ENCODE measurements at places on chromosomes 16 and 17.

DNA sequence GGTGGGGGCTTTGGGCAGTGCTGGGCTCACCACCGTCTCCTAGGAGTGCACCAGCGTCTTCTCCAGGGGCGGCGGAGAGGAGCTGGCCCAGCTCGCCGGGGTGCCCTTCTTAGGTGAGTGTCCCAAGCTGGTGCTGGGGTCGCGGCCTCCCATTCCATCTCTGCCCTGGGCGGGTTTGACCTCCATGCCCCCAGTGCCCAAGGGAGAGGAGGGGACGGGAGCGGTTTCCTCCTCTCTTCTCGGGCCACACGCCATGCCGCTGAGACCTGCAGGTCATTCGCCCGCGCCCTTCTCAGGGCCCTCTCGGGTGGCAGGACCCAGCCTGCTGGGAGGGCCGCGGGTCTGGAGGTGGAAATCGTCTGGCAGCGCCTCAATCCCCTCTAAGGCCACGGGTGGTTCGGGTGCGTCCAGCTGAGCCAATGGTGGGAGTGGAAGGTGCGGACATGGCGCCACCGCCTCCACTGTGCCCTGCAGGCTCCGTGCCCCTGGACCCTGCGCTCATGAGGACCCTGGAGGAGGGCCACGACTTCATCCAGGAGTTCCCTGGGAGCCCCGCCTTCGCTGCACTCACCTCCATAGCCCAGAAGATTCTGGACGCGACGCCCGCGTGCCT is 5.3 kb downstream of the IGFALS start:
- no peak for DNase-seq

DNA sequence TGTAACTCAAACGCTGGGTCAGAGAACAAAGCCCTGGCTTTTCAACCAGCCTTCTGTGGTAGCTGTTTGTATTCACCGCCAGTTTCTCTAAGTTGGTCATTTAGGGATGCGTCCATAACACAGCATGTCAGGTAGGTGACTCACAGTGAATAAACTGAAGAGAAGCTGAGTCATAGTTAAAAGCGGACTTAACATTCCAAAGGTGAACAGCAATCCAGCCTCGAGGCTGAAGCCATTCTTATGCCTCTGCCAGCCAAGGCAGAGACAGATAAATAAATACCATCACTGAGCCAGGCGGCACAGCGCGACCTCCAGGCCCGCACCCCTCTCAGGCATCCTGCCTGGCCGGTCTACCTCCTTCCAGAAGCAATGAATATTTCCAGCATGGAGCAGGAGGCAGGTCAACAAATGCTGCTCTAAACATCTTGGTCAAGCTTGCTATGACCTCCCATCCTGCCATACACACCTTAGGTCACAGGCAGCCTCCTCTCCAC is 12.4 kb upstream of the CACNG4 start:
- no peak for DNase-seq

- no peak for DNase-seq
Observed at GRCh38 chr16:81210807-81211206, 27.7 kb upstream of the BCO1 start.

DNA sequence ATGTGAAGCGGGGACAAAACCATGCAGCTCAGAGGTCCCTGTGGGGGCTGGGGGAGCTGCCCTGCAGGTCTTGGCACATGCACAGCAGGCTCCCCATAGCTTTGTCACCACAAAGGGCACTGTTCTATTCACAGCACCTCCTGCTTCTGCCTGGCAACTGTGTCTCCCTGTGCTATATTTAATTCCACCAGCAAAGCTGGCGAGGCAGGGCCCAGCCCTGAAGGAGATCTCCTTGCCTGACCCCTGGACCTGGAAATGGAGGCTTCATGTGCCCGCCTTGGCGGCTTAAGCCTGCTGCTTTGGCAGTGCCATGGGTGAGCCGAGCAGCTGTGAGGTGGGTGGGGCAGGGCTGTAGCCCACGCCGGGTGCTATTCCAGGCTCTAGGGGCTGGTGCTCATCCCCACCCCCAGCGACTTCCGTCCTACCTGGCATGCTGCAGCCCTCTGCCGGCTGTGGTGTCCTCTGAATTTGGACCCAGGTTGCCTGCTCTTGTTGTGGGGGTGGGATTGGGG is 6.8 kb downstream of the LDHD start:
- peak; percentile 28 for DNase-seq

GRCh38 chr17:41731836-41732235 is 2.6 kb downstream of the HAP1 start:
- DNase-seq, result no peak

- no peak for DNase-seq
Observed at GRCh38 chr17:35973333-35974260, 7.7 kb downstream of the CCL16 start.

DNA sequence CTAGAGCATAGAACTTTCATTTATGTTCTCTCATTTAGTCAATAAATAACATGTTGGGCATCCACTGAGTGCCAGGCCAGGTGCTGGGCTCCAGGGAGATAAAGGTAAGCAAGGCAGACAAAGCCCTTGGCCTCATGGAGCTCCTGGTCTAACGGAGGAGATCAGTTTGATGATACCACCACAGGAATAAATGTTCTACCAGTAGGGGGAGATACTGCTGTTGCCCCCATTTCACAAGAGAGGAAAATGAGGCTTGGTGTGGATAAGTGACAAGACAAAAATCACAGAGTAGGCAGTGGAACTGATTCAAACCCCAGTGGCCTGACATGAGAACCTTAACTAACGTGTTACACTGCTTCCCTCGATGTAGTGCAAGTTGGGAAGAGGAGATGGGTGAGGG is 80.4 kb upstream of the ERCC4 start:
- no peak for DNase-seq

- DNase-seq, result no peak
Observed at GRCh38 chr17:63458478-63458877, 12.4 kb upstream of the CYB561 start.

GRCh38 chr16:53768167-53768566 is 64.2 kb downstream of the FTO start:
- no peak for DNase-seq

GRCh38 chr17:80868022-80868609 is 123.5 kb upstream of the CHMP6 start:
- no peak for DNase-seq

DNA sequence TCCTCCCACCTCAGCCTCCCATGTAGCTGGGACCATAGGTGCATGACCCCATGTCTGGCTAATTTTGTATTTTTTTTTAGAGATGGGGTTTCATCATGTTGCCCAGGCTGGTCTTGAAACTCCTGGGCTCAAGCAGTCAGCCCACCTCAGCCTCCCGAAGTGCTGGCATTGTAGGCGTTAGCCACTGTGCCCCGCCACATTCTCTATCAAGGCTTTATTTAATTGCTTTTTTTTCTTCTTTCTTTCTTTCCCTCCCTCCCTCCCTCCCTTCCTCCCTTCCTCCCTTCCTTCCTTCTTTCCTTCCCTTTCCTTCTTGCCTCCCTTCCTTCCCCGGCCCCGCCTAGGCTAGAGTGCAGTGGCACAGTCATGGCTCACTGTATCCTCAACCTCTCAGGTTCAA is 23.7 kb downstream of the RSPRY1 start:
- DNase-seq, result no peak

DNA sequence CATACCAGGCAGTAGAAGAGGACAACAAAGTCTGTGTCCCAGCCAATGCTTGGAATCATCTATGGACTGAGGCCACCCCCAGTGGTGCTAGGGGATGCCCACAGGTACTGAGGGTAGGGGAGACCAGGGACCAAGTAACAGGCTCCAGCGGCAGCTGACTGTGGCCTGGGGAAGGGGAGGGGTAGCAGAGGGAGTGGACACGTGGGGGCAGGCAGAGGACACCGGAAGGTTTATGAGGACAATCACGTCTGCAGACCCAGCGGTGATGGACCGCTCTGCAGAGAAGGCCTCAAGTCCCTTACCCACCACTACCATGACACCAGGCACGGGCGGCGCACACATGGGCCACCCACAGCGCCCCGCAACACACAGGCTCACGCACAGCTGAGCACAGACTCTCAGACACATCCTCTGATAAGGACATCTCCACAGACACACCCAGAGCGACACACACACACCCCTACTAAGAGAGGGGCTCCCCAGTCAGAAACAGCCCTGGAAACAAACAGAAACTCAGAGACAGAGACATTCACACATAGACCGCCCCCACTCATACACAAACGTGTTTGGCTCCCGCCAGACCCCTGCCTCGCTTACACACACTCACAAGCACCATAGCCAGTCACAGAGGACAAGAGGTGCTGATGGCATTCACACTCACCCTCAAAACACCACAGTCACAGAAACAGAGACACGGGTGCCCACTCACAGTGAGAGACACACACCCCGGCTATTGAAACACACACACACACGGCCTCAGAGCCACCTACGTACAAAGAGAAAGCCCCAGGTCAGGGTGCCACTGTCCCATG is 35.8 kb downstream of the SRCIN1 start:
- DNase-seq, result no peak

- peak; percentile 52 for DNase-seq
Observed at GRCh38 chr17:76585649-76586593, at the start of gene ST6GALNAC2. Gene ST6GALNAC2 (minus strand): TSS chr17:76585860. CDS start chr17:76585808, 52 bp downstream.

- no peak for DNase-seq
Observed at GRCh38 chr17:44556166-44556831, 985 bp upstream of the FZD2 start.

GRCh38 chr17:75521951-75522727 is 3.4 kb upstream of the LLGL2 start:
- no peak for DNase-seq

- DNase-seq, result no peak
Observed at GRCh38 chr16:86477642-86478041, 32.7 kb upstream of the FOXF1 start.

GRCh38 chr17:73697872-73698271 is 53.6 kb upstream of the SDK2 start:
- DNase-seq, result no peak

DNA sequence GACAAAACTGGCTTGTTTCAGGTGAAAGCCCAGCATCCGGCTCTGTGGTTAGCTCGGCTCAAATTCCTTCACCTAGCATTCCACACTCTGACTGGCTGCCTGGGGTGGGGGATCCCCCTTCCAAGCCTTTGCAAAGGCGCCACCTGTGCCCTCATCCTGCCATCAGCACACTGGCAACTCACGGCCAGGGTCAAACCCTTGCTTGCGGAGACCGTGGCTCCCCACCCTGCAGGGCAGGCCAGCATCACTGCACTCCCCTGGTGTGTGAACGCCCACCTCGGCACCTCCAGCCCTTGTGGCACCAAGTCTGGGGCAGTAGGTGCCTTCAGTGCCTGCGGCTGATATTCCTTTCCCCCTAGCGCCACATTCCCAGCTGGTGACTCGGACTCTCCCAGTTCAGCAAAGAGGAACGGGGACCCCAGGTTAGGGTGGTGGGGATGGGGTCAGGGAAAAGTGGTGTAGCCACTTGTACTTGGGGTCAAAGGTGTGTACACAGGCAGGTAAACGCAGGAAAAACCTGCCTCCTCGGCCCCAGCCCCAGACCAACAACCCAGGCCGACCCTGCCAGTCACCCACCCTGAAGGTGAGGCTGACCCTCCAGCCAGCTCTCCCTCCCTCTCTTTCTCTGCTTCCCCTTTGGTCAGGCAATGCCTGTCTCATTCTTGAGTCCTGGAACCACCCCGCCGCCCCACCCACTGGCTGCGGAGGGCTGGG is 1.1 kb downstream of the FLII start:
- peak; percentile 58 for DNase-seq

GRCh38 chr17:82486231-82487094 is 27.9 kb downstream of the NARF start:
- no peak for DNase-seq

DNA sequence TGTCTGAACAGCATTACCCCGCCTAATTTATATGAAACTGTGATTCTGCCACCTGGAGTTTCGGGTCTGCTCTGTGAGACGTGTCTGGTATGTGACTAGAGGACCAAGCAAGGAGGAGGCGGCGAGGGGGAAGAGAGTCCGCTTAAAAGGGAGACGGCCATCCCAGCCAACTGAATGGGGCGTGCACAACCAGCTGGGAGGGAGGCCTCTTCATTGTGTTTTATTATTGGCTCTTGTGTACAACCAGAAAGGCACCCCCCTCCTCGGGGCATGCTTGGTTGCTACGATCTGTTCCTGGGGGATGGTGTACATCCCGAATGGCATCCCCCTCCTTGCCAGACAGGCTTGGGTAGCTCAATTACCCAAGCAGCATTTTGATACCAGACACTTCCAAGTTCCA is 384.5 kb upstream of the SALL1 start:
- DNase-seq, result no peak

DNA sequence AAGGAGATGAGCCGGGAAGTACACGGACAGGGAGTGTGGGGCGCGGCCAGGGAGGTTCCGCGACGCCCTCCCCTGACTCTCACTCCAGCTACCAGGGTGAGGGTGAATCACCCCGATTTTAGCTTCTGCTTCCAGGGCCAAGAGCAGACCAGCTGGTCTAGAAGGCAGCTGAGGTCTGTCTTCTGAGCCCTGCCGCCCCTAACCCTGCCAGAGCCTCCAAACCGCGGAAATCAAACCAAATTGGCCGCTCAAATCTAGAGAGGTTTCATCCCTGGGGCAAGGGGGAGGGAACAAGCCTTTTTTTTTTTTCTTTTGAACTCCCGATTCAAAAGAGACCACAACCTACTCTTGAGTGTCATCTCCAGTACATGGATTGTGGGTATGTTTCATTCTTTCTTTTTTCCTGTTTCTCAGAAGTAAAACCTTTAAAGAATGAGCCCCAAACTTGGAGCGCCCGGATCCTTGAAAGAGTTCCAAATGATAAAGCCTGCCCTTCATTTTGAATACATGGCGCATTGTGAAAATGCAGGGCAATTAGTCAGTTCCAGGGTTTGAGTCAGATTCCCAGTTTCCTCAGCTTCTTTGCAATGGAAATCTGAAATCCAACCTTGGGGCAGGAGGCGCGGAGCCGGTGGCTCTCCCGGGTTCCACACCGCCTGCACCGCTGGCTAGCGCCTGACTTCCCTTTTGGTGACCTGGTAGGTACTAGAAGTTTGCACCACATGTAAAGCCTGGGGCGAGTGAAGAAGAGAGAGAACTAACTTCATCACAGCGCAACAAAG is 16.5 kb upstream of the ZFHX3 start:
- no peak for DNase-seq

DNA sequence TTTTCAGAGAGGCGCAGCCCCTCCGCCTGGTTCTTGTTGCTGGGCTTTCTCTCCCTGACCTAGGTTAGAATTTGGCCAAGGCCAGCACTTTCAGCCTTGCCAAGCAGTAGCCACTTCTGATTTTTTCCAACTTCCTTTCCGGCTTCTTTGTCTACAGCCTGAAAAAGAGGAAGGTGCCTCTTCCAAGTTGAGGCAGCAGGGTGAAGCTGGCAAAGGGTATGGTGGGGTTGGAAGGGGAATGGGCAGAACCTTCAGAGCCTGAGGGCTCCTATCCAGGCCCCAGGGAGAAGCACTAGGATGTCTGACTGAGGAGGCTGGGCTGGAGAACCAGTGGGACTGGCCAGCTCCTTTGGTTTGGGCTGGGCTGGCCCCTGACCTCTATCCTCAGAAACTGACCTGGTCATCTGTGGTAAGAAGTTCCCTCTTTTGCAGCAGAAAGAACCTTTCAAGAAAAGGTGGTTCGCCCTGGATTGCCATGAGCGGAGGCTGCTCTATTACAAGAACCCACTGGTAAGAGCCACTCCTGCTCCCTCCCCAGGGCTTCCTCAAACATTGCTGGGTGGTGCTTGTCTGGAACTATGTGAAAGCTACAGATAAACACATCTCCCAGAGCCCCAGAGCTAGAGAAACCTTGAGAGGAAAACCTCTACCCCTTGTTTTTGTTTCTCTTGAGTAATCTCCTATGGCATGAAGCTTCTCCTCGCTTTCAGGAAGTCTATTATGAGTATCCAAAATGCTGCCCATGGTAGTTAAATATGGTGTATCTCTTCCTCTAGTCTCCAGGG is 16.6 kb upstream of the RNF135 start:
- no peak for DNase-seq

GRCh38 chr16:14280541-14280940 is 209.4 kb downstream of the MRTFB start:
- DNase-seq, result no peak
